ENCODE measurements at places on chromosomes 12 and 14.

DNA sequence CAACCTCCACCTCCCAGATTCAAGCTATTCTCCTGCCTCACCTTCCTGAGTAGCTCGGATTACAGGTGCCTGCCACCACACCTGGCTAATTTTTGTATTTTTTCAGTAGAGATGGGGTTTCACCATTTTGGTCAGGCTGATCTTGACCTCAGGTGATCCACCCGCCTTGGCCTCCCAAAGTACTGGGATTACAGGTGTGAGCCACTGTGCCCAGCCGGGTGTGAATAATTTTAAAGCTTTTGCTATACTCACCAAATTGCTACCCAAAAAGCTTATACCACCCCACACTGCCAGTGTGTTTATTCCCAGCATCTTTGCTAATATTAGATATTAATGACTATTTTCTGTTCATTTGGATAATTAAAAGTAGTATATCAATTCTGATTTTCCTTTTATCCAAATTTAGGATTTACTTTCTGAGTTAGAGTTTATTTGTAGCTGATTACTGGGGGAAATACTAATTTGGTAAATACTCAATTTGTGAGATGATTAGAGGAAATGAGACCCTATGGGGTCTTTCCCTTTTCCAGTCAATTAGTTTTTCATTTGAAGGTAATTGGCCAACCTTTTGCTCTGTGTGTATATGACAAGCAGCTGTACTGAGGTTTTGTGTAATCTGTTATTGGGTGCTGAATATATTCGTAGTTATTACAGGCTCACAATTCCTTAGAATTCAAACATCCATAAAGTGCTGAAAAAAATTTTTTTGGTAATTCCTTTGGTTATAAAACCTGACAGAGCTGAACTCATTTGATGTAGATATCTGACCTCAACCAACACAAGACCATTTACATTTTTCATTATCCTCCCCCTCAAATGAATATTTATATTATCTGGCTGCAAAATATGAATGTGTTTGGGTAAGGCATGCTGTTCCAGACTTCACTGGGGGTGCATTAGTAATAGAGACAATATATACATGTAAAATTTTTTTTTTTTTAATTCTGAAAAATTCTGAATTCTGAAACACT, 73.6 kb downstream of the ANO6 start:
- H3K27me3 ChIP-seq: no peaks in the 10 kb centered on the region
- DNase-seq: no peak
- H3K4me3 ChIP-seq: no peak overlapping the region
- peaks cover 4% of the 10 kb centered on the region for H3K4me1 ChIP-seq
- no peak overlapping the region for H3K27ac ChIP-seq

- DNase-seq: no peak
- no peak overlapping the region for H3K27ac ChIP-seq
Observed at GRCh38 chr12:43285159-43285598, 266.8 kb downstream of the ADAMTS20 start.

DNA sequence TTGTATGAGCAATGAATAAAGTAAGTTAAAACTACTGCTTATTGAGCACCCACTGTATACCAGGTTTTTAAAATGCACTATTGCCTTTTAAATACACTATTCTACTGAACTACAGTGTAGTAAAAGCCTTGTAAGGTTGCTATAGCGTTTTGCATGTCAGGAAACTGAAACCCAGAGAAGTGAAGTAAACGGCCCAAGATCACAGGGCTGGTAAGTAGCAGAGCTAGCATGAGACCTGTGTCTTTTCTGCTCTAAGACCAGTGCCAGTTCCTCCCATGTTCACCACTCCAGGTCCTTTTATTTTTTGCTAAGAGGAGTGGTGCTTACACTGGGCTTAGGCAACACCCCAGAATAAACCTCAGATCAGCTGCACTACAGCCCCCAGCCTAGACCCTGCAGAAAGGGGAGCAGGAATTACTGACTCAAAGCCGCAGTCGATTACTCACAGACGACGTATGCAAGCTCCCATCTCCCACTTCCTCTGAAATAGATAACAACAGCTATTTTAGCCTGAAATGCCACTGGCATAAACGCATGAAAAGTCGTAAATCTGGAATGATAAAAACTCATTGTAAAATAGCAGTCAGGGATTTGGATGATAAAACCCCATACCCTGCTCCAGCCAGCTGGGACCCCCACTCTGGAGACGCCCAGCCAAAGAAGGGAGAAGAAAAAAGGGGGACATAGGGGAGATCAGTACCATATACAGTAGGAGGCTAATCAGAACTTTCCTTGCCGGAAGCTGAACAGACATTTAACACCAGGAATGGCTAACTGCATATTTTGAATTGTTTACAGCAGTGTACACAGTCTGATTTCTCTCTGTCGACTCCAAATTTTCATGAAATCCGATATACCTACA, 108.3 kb downstream of the NUAK1 start:
- H3K4me3 ChIP-seq: no peak overlapping the region
- no peaks in the 10 kb centered on the region for H3K36me3 ChIP-seq
- no peaks in the 10 kb centered on the region for H3K4me1 ChIP-seq
- peak; percentile 10 for DNase-seq
- no peaks in the 10 kb centered on the region for H3K27me3 ChIP-seq

DNA sequence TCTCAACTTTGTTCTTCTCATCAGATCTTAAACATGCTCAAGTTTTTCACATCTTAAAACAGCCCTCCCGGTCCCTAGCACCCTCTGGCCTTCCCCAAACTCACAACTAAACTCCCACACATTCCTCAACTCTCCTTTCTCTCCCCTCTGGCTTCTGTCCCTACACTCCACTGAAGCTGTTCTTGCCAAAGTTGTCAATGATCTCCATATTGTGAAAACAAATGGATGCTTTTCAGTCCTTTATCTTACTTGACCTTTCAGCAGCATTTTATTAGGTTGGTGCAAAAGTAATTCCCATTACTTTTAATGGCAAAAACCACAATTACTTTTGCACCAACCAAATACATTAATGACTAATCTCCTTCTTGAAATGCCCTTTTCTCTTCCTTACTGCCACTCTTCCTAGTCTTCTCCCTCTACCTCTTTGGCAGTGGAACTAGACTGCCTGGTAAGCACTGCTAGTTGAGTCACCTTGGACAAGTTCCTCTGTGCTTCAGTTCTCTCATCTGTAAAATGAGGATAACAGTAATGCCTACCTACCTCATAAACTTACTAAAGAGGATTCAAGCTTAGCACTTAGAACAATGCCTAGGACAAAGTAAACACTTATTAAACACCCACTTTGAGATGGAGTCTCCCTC, 16.0 kb downstream of the CERS5 start:
- H3K27ac ChIP-seq: peak overlapping the region; percentile 12
- H3K27me3 ChIP-seq: no peaks in the 10 kb centered on the region
- no peak overlapping the region for H3K4me3 ChIP-seq
- peaks cover 26% of the 10 kb centered on the region for H3K4me1 ChIP-seq

- H3K36me3 ChIP-seq: peaks cover 67% of the 10 kb centered on the region
- no peak for DNase-seq
- H3K4me3 ChIP-seq: no peak overlapping the region
- peaks cover 14% of the 10 kb centered on the region for H3K4me1 ChIP-seq
Observed at GRCh38 chr12:130804216-130804615, 34.8 kb downstream of the STX2 start.
